Stimulated activated CD4-positive, alpha-beta T cell treated with anti-CD3 and anti-CD28 coated beads, Interleukin-1b, Interleukin-23, amount 100 ng/mL, for 48 hours (primary cell): ENCODE measurements at places on chromosomes 11 and 22.

GRCh38 chr22:46509416-46510089 lies 27.9 kb downstream of the CELSR1 start:
- DNase-seq, result no peak

GRCh38 chr22:43829904-43830851 lies 18.1 kb upstream of the EFCAB6 start:
- DNase-seq, result no peak

- DNase-seq, result no peak
Observed at GRCh38 chr11:125346565-125347260, 149.4 kb downstream of the FEZ1 start.

- no peak for DNase-seq
Observed at GRCh38 chr11:80065086-80065485, 624.3 kb upstream of the TENM4 start.

- peak; percentile 84 for DNase-seq
Observed at GRCh38 chr11:95089620-95090542, at the start of gene ENDOD1. ENDOD1 (plus strand) TSS chr11:95089846; CDS start chr11:95089928, 82 bp downstream.

DNA sequence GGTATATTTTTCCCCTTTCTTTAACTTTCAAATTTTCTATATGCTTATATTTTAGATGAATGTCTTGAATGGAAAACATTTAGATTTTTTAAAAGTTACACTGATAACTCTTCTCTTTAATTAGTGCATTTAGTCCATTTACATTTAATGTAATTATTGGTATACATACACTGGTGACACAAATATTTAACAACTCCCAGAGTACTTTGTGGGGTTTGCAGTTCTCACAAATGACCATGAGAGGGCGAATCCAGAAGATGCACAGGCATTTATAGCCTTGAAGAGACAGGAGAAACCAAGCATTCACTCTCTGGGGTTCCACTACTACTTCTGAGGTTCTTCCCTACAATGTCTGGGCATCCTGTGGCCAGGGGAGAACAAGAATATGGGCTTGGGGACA lies 125.1 kb downstream of the TIMP3 start:
- DNase-seq, result no peak

DNA sequence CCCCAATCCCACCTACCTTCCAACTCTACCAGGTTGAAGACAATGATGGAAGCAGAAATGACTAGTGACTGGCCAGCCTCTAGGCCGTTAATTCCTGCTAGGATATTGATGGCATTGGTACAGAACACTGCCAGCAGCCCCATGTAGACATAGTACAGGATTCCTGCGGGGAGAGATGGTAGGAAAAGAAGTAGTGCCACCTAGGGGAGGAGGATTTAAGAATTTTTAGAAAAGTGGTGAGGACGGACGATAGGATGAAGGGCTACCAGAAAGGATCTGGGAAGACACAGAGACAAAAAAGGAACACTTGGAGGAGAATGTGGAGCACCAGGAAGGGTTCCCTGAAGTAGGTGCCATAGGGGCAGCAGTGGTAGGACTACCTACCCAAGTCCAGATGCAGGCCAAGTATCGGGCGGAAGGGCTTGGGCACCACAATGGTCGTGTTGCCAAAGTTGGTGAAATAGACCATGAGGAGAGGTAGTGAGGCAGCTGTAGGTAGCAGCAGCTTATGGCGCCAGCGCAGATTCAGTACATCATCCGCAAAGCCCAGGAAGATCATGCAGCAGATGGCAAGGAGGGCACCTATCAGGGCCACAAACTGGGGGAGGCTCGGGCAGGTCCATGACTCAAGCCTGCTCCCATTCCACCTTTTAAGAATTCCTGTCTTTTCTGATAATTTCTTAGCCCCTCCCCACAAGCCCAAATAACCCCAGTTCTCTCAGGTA lies 1.2 kb downstream of the DPAGT1 start:
- DNase-seq, result no peak

DNA sequence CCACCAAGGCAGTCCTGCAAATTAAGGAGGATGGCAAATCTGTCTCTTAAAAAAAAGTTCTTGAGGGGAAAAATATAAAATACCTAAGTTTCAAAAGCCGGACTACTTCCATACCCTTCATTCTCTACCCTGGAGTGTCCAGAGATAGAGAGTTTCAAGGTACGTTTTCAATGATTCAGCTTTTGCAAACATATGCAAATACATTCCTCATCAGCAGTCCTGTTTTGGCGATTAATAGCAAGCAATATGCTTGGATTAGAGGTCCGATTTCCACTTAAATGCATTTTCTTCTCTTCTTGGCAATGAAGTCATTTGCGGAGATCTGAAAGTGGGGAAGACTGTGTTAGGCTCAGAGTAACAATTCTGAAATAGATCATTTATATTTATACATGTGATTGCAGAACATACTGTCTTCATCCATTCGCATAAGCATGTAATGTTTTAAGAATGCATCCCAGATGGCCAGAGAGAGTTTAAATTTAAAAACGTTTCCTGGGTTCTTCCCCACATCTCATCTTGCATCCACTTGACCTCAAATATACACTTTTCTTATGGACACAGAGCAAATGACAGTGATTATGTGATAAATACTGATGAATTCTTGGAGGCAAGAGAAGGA lies 13.8 kb upstream of the TFIP11 start:
- no peak for DNase-seq

GRCh38 chr22:46895753-46896152 lies 133.3 kb downstream of the TBC1D22A start:
- DNase-seq, result no peak

DNA sequence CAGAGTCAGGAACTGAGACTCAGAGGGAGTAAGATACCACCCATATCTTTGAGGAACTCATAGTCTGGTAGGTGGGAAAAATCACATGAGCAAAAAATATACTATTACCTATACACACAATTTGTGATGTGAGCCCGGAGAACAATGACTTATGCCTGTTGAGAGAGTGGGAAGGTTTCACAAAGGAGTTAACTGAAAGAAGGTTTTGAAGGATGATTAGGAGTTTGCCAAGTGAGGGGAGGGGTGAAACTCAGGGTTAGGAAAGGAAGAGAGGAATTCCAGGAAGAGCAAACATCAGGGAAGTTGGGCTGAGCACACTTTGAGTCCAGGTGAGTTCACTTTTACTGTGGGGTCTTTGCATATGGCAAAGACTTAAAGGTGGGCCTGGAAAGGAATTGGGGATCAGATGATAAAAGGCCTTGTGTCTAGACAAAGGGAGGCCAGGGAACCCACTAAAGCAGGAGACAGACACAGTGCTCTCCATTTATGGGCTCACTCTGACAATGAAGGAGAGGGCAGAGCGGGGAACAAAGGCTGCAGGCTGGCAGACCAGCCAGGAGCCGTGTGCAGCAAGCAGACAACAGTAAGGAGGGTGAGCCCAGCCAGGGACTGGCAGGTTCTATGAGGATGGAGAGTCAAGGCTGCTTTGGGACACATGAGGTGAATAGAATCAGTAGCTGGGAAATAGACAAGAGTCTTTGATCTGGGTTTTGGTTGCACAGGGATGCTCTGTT lies 33.1 kb downstream of the TSPAN18 start:
- no peak for DNase-seq

DNA sequence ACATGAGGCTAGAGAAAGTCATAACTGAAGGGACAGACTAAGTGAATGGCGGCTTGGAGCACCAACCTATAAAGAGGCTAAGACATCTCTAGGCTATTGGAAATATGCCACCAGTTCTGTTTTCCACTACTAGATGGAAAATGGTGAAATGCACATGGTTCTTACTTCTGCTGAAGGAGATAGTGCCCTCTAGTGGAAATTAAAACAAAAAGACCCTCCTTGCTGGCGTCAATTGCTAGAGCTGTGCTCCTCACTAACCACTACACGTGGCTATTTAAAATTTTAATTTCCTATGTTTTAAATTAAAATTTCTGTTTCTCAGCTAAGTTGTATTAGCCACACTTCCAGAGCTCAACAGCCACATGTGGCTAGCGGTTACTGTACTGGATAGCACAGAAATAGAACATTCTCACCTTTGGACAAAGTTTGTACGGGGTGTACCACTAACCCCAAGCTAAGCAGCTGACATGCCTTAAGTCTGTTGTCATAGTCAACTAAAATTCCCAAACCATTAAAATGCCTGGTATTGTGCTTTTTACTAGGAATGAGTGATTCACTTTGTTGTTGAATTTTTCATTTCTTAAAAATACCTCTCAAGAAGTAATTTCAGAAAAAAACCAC lies 34.1 kb upstream of the CALCA start:
- DNase-seq, result no peak

DNA sequence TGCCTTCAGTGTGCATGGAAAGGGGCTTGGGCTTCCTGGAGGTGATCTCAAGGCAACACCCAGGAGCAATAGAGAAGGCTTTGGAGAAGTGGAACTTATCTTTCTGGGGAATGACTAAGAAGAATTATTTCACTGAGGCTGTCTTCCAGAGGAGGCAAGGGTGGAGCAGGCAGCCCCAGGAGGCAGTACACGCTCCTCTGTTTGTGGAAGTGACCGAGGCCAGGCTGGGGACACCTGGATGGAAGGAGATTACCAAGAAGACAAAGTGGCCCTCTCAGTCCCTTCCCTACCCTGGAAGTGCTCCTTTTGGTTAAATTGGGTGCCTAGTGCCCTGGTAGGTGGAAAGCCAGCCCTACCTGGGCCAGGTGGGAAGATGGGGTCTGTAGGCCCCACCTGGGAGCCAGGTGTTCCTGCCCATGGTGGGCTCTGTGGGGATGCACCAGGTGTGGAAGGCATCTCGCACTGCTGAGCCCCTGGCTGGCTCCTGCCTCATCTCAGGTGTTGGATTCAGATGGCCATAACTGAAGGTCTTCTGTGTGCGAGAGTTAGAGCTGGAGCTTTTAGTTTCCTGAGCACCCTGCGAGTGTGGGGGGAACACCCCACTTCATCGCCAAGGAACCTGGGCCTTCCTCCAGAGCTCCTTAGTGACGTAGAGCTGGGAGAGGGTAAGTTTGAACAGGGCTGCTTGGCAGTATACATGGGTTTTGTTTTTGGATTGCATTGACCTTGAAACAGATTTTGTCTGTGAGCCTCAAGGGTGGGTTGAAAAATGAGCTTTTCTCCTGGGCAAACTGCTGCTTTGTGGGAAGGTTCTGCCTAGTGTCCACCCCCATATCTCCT lies 46.1 kb downstream of the MICAL2 start:
- no peak for DNase-seq

GRCh38 chr22:26033071-26033470 lies 136.2 kb upstream of the SEZ6L start:
- DNase-seq, result no peak

DNA sequence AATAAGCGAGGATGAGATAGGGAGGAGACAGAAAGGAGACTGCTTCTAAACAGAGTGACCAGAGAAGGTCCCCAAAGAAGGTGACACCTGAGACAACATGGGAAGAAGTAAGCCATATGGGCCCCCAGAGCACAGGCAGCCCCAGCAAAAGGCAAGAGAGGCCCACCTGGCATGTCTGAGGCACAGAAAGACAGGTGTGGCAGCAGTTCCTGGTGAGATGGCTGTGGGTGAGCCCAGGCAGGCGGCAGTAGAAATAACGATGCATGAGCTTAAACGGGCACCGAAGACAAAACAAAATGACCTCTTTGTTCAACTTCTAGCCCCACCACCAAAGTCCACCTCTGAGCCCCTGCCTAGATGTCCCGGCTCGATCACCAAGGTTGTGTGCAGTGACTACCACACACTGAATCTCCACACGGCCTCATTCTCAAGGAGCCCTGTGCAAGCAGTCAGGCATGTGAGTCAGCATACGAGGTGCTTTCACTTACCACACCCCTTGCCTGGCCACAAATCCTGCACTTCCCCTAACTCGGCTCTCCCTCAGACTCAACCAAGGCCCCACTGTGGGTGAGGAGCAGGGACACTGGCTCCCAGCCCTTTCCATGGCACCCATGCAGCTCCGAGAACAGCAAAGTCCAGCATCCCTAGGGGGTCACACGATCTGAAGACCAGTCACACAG lies 77.6 kb downstream of the PACSIN2 start:
- peak; percentile 45 for DNase-seq

DNA sequence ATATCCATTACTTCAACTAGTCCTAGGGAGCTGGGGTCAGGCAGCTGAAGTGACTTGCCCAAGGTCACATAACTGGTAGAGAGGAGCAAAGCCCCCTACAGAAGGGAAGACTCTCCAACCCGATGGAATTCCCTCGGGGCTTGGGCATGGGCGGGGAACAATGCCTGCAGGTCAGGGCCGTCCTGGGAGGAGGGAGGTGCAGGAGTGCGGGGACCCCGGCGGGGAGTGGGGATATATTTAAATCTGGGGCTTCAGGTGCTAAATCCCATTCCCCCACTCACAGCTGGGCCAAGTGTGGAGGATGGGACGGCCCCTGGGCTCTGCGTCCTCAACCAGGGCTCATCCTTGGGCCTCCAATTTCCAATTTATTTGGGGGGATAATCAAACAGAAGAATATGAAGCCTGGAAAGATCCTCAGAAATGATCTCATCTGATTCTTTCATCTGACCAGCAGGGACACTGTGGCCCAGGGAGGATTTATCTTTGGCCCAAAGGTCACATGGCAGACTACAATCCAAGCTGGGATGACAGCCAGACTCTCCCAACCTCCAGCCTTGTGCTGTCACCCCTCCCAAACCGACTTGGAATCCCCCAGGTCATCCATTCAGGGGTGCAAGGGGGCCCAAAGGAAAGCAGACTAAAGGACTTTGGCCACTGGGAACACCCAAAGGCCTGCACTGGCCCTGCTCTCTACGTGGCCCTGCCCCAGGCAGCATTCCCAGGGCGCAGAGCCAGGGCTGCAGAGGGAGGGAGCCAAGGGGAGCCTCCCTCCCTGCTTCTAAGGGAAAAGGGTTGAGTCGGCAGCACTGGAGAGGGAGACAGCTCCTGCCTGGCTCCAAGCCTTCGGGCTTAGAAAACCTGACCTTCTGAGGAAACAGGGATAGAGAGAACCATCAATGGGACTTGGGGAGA lies 8.7 kb upstream of the C1QTNF6 start:
- peak; percentile 0 for DNase-seq

DNA sequence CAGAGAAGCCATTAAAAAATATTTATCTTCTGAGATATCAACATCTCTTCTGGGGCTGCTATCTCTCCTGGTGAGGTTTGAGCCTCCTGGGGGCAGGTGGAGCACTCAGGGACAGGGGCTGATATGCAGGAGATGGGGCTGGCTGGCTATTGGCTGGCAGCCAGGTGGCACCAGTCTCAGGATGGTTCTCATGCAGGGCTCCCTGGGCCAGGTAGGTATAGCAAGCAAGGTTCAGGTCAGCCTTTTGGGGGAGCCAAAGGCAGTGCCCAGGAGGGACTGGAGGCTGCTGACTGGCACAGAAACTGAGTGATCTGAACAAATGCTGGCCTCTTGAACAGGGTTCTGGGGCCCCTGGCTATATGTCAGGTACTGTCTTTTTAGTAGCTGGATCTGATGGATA lies 29.7 kb upstream of the EMSY start:
- DNase-seq, result no peak
